ENCODE measurements at places on chromosomes 4 and X. TPM values are rescaled to one million over a fixed set of nuclear protein-coding genes. Genes with fewer than 3 reads are reported as not detected.

DNA sequence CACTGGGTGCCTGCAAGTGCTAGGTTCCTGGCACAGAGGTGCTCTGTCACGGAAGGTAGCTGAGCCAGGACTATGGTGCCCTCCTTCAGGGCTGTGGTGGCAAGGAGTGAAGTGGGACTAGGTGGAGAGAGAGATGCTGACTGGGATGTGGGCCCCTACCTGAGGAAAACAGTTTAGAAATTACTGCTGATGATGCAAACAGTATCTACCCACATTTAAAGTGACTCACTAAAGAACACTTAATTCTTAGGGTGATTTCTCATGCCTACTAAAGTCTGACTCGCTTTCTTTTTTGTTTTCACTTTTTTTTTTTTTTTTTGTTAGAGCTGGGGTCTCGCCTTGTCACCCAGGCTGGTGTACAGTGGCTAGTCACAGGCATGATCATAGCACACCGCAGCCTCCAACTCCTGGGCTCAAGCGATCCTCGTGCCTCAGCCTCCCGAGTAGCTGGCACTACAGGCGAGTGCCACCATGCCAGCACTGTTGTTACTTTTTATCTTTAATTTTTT lies 3.1 kb downstream of the ZNF185 start:
- no peak for DNase-seq

DNA sequence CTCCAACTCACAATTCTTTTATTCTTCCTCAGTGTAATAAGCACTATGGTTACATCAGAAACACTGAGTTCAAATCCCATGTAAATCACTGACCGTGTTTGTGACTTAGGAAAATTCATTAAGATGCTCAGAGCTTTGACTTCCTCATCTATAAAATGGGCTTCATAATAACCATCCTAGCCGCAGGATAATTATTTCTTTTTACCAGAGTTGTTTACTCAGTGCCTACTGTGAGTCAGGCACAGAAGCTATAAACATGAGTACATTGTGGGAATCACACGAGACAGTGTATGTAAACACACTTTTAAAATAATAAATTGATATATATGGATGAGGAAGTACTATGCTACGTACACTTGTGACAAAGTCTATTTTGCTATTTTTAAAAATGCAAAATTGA lies 296.3 kb upstream of the TENM3 start:
- DNase-seq = no peak

DNA sequence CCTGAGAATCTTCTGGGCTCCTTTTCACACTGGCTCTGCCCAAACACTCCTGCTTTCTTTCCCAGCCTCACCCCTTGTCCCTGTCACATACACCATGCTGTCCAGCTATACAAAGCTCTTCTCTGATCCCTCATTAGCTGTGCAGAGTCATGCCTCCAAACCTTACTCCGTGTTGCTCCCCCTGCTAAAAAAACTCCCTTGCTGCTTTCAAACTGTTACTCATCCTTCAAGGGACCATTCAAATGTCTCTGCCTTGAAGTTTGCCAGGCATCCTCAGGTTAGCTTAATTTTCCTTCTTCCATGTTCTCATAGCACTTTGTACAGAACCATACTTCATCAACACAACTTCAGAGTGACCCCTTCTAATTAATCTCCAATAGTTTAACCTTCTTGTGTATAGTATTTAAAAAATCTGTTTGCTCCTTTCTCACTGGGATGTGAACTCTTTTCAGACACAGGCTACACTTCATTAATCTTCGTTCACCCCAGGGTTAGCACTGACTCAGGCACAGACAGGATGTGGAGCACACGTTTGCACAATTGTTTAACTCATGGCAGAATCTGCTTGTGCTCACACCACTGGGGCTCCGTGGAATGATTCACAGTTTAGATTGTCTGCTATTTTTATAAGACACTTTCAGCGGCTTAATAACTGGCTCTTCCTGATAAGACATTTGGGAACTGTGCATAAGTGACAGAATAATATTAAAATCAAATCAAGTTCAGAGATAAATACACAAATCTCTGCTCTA lies 21.4 kb upstream of the SEL1L3 start:
- DNase-seq = no peak

DNA sequence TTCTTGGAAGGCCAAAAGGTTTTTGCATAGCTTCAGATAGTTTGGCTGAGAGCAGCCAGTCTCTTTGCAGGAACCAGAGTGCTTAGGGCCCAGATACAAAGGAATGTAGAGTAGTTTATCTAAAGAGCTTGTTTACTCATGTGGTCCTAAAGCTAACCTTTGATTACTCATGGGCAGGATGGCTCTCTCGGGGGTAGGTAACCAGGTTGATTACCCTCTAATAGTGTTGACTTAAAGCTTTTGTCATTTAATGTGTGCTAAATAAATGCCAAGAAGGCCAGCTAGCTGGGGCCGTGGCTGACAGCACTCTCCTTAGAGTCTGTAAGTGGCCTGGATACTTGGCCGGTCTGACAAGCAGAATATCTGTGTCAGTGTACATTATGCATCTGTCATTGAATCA lies 69.7 kb upstream of the MAGEB16 start:
- no peak for DNase-seq

- DNase-seq = peak; percentile 77
Observed at GRCh38 chr4:1628892-1629698, 55.0 kb downstream of the FAM53A start.

- no peak for DNase-seq
Observed at GRCh38 chr4:8437281-8437680, 3.2 kb downstream of the ACOX3 start.

Gene EPHA5
- total RNA-seq = 93.4 TPM

Gene FAM47B
- not detected for total RNA-seq

Gene GLRA3
- total RNA-seq = 8.1 TPM

Gene MAGEC1
- not detected for total RNA-seq
